CD4-positive, alpha-beta memory T cell (primary cell): ENCODE measurements at places on chromosomes 7 and 10. TPM values are rescaled to one million over a fixed set of nuclear protein-coding genes. Genes with fewer than 3 reads are reported as not detected.
A peak's percentile ranks its signal among the peaks of the same experiment; 100 is the strongest.

GRCh38 chr7:158295966-158296797 is 291.4 kb downstream of the PTPRN2 start:
- H3K36me3 ChIP-seq = no peaks in the 10 kb centered on the region
- H3K4me1 ChIP-seq = no peaks in the 10 kb centered on the region
- DNase-seq = no peak

DNA sequence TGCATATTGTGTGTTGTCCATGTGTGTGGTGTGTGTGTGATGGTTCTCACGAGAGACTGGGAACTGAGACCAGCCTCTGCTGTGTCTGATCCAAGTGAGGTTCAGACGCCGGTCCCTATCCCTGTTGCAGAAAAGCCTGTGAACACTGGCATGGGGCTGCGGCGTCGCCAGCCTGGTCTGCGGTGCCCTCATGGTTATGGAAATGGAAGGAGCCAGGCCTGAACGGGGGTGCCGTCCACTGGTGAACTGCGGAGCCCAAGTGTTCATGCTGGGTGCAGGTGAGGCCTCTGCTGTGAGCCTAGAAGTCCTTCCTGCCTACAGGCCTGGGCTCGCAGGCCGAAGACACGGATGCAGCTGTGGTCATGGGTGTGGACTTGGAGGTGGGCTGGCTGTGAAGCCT is 18.7 kb upstream of the NCAPG2 start:
- H3K4me1 ChIP-seq = no peaks in the 10 kb centered on the region
- H3K36me3 ChIP-seq = no peaks in the 10 kb centered on the region
- no peak for DNase-seq
- H3K27ac ChIP-seq = no peak overlapping the region
- no peaks in the 10 kb centered on the region for H3K27me3 ChIP-seq

DNA sequence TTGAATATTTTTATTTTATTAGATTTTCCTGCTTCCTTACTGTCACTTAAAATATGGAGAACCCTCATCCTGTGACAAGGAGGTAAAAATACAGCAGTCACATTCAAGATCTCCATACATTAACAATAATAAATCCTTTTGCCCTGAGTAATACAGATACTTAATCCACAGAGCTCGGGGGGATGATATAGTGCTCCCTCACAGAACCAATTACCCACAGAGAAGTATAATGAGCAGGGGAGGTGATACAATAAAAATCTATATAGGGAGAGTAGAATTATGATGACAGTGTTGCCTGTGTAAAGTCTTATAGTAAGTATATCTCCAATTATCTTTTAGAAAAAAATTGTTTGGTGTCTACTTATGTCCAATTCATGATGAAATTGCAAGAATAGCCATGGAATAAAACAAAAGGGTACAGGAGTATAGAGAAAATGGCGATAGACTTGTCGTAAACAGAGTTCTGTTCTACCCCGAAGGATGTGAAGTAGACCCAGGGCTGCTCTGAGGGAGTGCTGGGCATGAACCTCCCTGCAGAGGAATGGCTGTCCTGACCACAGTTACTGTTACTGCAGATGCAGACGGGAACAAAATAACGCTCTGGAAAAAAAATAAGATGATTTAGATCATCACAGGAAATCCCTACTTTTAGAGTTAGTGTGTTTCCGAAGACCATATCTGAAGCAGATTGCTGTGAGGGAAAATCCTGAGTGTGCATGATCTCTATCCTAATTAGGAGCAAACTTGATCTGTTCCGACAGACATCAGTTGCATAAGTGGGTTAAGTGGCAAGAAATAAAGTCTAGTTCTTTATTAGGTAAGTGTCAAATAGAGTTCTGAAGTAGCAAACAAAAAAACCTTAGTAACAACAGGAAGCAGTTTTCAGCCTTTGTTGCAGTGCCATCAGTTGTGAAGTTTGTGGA is 123.7 kb downstream of the KAT6B start:
- H3K27me3 ChIP-seq = no peaks in the 10 kb centered on the region
- no peaks in the 10 kb centered on the region for H3K36me3 ChIP-seq
- no peak for DNase-seq
- peaks cover 13% of the 10 kb centered on the region for H3K4me1 ChIP-seq

- peaks cover 28% of the 10 kb centered on the region for H3K4me1 ChIP-seq
- H3K27me3 ChIP-seq = no peaks in the 10 kb centered on the region
- H3K4me3 ChIP-seq = peak overlapping the region; percentile 99
- no peaks in the 10 kb centered on the region for H3K36me3 ChIP-seq
- DNase-seq = peak; percentile 67
- peak overlapping the region; percentile 73 for H3K27ac ChIP-seq
Observed at GRCh38 chr10:32379318-32379949, 32.5 kb upstream of the EPC1 start.

DNA sequence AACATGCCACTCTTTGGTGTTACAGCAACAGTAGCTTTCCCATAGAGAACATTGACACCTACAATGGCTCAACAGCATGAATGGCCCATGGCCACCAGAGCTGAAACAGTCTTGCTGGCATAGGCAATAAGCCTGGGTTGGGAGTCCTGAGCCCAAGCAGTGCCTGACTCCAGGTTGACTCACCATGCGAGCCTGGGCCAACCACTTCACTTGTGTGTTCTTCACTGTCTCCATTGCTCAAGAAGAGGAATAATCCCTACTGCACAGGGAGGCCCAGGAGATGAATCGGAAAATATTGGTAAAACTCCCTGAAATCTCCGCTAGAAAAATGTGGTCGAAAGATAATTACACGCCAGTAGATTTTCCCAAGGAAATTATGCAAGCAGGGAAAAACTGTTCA is 89.2 kb upstream of the INHBA start:
- no peaks in the 10 kb centered on the region for H3K36me3 ChIP-seq
- no peak for DNase-seq
- H3K4me3 ChIP-seq = no peak overlapping the region

- H3K4me3 ChIP-seq = no peak overlapping the region
- no peaks in the 10 kb centered on the region for H3K4me1 ChIP-seq
- no peaks in the 10 kb centered on the region for H3K36me3 ChIP-seq
- H3K27me3 ChIP-seq = no peaks in the 10 kb centered on the region
- no peak overlapping the region for H3K27ac ChIP-seq
Observed at GRCh38 chr7:56218510-56218909, 102.3 kb upstream of the NUPR2 start.

GRCh38 chr10:114905450-114905849 is 32.5 kb upstream of the TRUB1 start:
- H3K4me3 ChIP-seq = no peak overlapping the region
- no peak overlapping the region for H3K27ac ChIP-seq
- no peak for DNase-seq
- H3K36me3 ChIP-seq = no peaks in the 10 kb centered on the region

GRCh38 chr10:17473228-17473950 is 19.0 kb upstream of the ST8SIA6 start:
- no peak overlapping the region for H3K27ac ChIP-seq
- no peaks in the 10 kb centered on the region for H3K36me3 ChIP-seq
- H3K4me1 ChIP-seq = no peaks in the 10 kb centered on the region

- H3K4me1 ChIP-seq = peaks cover 34% of the 10 kb centered on the region
- no peak overlapping the region for H3K4me3 ChIP-seq
- no peak for DNase-seq
- no peak overlapping the region for H3K27ac ChIP-seq
- H3K36me3 ChIP-seq = no peaks in the 10 kb centered on the region
- H3K27me3 ChIP-seq = no peaks in the 10 kb centered on the region
Observed at GRCh38 chr10:110461530-110461929, 36.2 kb upstream of the DUSP5 start.

DNA sequence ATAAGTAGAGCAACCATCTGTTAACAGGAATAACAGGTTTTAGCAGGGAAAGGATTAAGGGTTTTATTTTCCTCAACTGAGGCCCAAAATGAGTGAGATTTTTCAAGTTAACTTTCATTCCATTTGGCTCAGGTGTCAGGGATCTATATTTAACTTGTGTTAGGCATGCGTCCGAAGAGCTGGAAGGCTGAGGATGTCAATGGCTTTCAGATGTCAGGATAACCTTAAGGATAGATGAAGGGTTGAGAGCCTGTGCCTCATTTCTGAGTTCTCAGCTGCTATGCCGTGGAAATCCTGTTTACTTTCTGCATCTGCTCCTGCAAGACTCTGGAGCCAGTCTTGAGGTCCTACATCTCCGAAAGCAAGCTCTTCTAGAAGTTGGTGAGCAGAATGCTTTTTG is 36.4 kb upstream of the CD36 start:
- H3K27ac ChIP-seq = no peak overlapping the region
- no peaks in the 10 kb centered on the region for H3K4me1 ChIP-seq
- no peaks in the 10 kb centered on the region for H3K36me3 ChIP-seq
- no peaks in the 10 kb centered on the region for H3K27me3 ChIP-seq

DNA sequence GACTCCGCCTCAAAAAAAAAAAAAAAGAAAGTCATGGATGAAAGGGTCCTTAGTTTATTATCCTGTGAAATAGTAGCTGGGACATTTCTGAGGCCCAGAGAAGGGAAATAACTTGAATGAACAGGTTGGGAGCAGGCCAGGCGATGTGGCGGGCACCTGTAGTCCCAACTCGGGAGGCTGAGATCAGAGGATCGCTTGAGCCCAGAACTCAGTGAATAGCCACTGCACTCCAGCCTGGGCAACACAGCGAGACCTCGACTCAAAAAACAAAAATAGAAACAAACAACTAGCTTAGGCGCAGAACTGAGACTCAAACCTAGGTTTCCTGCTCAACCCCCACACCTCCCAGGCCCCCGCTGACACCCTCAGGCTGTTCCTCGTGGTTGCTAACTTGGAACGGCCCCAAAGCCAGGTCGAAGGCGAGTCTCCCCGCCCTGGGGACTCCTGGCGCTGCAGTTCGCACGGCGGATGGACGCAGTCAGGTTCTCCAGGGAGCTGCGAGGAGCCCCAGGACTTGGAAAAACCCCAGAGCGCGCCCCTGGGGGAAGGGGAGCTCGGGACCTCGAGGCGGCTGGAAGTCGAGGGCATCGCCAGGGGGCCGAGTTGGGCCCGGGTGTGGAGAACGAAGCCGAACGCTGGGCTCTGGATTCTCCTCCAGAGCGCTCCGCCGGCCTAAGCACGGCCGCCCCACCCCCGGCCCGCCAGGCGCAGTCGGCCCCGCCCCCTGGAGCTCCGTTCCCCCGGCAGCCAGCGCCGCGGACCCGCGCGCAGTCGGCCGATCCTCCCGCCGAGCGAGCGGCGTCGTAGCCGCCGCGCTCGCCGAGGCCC is at the start of gene STOX1:
Gene STOX1, plus strand, starts transcription at position 768 of the 828 bp plus-strand sequence. CDS start 93 bp downstream, outside the sequence.
- H3K4me3 ChIP-seq = peak within 1 kb of the TSS; percentile 52
- no peaks in the 10 kb centered on the region for H3K36me3 ChIP-seq
- DNase-seq = peak; percentile 53
- no peak within 1 kb of the TSS for H3K27ac ChIP-seq
- H3K27me3 ChIP-seq = no peaks in the 10 kb centered on the region
- H3K4me1 ChIP-seq = peaks cover 6% of the 10 kb centered on the region

GRCh38 chr10:86888585-86889381 is 68.6 kb downstream of the MMRN2 start:
- no peaks in the 10 kb centered on the region for H3K36me3 ChIP-seq
- no peaks in the 10 kb centered on the region for H3K27me3 ChIP-seq
- no peak for DNase-seq
- H3K27ac ChIP-seq = no peak overlapping the region
- peaks cover 9% of the 10 kb centered on the region for H3K4me1 ChIP-seq
- H3K4me3 ChIP-seq = no peak overlapping the region

GRCh38 chr10:99730026-99730425 is 1.9 kb downstream of the COX15 start:
- H3K4me3 ChIP-seq = no peak overlapping the region
- H3K36me3 ChIP-seq = peaks cover 12% of the 10 kb centered on the region
- no peak for DNase-seq
- peaks cover 31% of the 10 kb centered on the region for H3K4me1 ChIP-seq

GRCh38 chr10:88755753-88756152 is 4.1 kb upstream of the LIPN start:
- no peaks in the 10 kb centered on the region for H3K27me3 ChIP-seq
- DNase-seq = no peak
- no peaks in the 10 kb centered on the region for H3K4me1 ChIP-seq
- H3K27ac ChIP-seq = no peak overlapping the region
- H3K4me3 ChIP-seq = no peak overlapping the region

GRCh38 chr7:112802406-112802805 is 12.2 kb upstream of the TMEM168 start:
- H3K27ac ChIP-seq = no peak overlapping the region
- no peak overlapping the region for H3K4me3 ChIP-seq
- no peaks in the 10 kb centered on the region for H3K27me3 ChIP-seq
- no peak for DNase-seq
- H3K36me3 ChIP-seq = no peaks in the 10 kb centered on the region

C7orf57 gene
- not detected for total RNA-seq

UROS gene
- total RNA-seq = 41.3 TPM

SPDYE6 gene
- not detected for total RNA-seq

FBXL13 gene
- 2.2 TPM for total RNA-seq

MYH16 gene
- not detected for total RNA-seq

PLXDC2 gene
- total RNA-seq = 1.2 TPM

LAMB4 gene
- total RNA-seq = not detected
